BJ (cell line): ENCODE measurements at places on chromosomes 3 and 15.
A peak's percentile ranks its signal among the peaks of the same experiment; 100 is the strongest.

DNA sequence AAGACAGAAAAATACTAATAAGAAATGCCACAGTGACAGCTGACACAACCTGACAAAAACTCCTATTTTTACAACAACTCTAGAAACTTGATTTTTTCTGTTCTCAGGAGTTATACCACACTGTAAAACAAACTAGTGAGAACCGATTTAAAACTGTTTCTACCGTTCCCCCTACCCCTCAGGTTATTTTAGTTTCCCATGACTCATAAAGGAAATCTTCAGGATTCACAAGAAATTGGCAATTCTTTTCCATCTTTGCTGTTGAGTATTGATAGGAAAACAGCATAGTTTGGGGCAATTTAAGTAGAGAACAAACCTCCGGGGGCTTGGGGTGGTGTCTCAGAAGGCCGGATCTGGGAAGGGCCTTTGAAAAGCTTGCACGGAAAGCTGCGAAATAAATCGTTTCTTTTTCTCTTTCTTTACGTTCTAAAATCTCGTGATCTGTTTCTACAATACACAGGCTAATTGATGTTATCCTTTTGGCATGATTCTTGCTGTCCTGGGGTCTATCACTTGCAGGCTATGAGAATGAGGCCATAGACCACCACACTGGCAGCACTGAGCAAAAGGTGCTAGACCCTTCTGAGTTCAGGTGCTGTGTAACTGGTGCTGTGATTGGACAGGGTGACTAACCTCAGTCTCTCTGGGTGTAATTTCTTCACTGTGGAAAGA lies 89.3 kb downstream of the LPP start:
- DNase-seq = no peak

- no peak for DNase-seq
Observed at GRCh38 chr15:74983725-74984231, 11.6 kb upstream of the SCAMP5 start.

GRCh38 chr3:152403632-152404066 lies 134.9 kb downstream of the MBNL1 start:
- no peak for DNase-seq

GRCh38 chr15:24745290-24745689 lies 69.7 kb downstream of the NPAP1 start:
- DNase-seq = no peak

DNA sequence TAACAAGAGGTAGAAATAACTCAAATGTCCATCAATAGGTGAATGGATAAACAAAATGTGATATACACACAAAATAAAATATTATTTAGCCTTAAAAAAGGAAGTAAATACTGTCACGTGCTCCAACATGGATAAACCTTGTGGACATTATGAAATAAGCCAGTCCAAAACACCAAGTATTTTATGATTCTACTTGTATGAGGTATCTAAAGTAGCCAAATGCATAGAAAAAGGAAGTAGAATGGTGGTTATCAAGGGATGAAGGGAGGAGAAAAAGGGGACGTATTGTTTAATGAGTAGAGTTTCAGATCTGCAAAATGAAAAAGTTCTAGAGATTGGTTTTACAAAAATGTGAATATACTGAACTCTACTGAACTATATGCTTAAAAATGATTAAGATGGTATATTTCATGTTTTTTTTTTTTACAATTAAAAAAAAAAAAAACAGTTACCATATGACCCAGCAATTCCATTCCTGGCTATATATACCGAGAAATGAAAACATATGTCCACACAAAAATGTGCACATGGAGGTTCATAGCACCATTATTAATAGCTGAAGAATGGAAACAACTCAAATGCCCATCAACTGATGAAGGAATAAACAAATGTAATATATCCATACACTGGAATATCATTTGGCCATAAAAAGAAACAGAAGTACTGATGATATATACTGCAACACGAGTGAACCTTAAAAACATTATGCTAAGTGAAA lies 29.1 kb upstream of the MAP6D1 start:
- no peak for DNase-seq

GRCh38 chr15:78977091-78977571 lies 32.3 kb upstream of the CTSH start:
- no peak for DNase-seq

GRCh38 chr3:3110749-3111361 lies 681 bp upstream of the IL5RA start:
- DNase-seq = no peak

- no peak for DNase-seq
Observed at GRCh38 chr3:133531981-133532380, 41.5 kb upstream of the CDV3 start.

GRCh38 chr3:51156147-51156546 lies 228.9 kb upstream of the MANF start:
- no peak for DNase-seq

DNA sequence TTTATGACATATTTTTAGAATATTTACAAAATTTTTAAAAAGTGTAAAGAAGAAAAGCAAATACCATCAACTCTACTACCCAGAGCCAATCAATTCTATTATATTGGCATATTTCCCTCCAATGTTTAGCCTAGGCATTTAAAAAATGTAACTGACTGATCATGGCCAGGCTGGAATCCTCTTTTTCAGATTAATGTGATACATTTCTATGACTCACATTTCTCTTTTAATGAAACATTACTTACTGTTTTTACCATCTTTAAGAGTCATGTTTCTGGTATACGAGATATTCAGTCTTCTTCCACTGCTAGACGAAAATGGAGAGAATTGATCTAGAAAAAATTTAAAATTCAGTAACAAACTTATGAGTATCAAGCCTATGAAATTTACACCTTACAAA lies 53.4 kb upstream of the DCUN1D1 start:
- DNase-seq = peak; percentile 21

- DNase-seq = no peak
Observed at GRCh38 chr3:120460181-120460790, 9.5 kb upstream of the FSTL1 start.

DNA sequence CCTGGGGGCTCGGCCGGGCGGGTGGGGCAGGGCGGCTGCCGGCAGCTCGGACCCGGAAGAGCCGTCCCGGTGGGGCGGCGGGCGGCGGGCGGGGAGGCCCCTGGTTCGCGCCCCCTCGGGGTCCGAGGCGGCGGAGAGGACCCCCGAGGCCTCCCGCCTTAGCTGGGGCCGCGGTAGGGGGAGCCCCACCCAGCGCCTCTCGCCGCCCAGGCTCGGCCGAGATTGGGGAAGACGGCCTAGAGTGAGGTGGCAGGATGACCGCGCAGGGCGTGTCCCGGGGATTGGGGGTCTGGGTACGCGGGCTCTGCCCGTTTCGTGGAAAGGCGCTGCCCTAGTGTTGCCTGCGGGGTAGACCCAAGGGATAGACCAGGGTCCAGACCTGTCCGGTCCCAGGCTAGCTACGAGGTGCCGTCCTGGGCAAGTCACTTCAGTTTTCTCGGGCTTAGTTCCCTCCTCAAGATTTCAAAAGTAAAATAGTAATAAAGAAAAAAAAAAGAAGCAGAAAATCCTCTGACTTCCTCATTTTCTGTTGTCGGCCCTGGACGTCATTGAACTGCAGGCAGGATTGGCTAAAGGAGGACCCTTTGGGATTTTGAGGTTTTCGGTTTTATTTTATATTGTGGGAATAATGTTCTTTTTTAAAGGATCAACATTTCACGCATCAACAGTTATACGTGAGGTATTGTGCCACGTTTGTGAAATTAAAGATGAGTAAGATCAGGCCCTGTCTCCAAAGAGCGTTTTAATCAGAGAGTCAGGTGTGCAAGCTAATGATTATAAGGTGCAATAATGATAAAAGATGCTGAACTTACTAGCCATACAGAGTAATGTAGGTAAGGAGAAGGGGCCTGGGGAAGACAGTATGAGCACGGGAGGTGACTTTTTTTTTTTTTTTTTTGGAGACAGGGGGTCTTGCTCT lies 679 bp downstream of the IQGAP1 start:
- no peak for DNase-seq

GRCh38 chr15:68408971-68409370 lies 23.0 kb downstream of the ITGA11 start:
- no peak for DNase-seq

- no peak for DNase-seq
Observed at GRCh38 chr3:147422601-147423536, 13.7 kb downstream of the ZIC1 start.

- DNase-seq = no peak
Observed at GRCh38 chr3:132847849-132848625, 125.8 kb upstream of the NPHP3 start.

- DNase-seq = no peak
Observed at GRCh38 chr15:79440355-79440908, 8.3 kb downstream of the MINAR1 start.

GRCh38 chr3:13621381-13622221 lies 72.7 kb downstream of the FBLN2 start:
- DNase-seq = no peak

DNA sequence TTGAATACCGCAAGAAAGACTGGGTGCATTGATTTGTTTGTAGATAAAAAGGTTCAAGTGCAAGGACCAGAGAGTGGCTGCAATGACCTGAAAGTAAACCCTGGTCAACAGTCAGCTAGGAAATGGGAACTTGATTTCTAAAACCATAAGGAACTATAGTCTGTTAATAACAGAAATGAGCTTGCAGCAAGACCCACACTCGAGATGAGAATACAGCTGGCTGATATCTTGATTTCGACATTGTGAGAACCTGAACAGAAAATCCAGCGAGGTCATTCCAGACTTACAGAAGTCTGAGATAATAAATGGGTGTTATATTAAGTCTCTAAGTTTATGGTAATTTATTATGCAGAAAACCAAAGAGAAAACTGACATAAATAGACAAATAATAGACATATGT lies 177.3 kb downstream of the NFKBIZ start:
- DNase-seq = no peak

DNA sequence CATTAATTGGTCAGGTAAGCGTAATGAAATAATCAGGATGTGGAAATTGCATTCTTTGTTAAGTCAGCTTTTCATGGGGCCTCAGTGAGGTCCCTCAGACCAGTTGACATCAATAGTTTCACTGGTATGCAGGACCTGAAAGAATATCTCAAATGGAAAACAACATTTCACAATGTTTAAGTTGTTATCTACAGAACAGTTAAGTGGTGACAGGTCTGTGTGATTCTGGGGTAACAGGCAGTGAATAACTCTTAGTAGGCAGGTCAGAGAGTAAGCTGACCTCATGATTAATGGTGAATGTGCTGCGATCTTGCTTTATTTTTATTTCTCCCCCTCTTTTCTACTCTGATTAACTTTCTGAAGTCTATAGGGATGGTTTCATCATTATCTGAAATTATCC lies 28.9 kb upstream of the ACP3 start:
- DNase-seq = no peak

DNA sequence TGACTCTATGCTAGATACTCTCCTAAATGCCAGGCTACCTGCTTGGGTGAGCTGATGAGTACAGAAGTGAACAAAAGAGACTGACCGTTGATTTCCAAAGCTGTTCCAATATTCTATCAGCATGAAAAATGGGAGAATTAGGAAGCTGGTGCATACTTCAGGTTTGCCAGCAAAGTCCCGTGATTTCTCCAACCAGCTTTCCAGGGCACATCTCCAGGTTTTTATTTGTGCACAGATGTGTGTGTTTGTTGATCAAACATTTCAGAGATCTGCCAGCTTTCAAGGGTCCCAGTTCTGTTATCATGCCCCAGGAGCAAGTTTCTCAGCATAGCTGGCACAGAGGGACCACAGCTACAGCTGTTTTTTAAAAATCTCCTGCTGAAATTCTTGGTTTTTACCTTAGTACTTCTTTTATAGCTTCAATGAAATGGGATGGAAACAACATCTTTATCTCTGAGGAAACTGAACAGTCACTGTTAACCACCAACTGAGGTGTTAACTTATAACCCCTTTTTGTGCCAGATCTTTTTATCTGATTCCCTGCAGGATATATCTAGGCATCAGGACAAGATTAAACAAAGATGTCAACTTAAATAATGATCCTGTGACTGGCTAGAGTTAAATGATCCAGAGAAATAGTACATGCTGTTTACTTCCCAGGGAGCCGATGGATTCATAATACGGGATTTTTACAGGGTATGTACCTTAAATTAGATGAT lies 380.8 kb downstream of the GRM7 start:
- no peak for DNase-seq

DNA sequence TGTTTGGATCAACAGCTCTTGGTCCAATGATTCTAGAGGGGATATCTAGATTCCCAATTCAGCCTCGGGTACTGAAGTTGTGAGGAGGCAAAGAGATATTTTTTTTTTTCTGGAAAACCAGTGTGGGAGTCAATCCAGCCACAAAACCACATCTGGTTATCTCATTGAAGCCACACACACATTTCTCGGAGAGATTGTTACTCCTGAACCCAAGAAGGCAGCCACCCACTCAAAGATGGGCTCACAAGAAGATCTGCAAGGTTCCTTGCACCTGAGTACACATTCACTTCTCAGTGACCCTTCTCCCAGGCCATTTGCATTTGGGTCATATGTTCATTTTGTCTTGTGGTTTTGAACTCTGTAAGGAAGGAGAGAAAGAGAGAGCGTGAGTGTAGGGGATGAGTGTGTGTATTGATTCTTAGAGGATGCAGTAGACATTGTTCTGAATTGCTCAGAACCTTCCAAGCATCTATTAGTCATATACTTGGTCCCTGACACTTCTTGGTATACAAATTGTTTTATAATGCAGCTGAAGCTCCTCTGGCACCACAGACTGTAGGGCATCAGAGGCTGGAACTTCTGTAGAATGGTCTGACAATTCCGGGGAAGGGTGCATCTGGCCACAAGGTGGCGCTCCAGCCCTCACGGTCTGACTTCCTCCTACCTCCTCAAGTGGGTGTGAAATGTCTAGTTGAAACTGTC lies 39.3 kb upstream of the TRA2B start:
- no peak for DNase-seq

- no peak for DNase-seq
Observed at GRCh38 chr3:20669675-20670074, 483.7 kb upstream of the SGO1 start.

GRCh38 chr3:196121066-196121465 lies 39.2 kb upstream of the TFRC start:
- no peak for DNase-seq

GRCh38 chr15:59838900-59839299 lies 149.8 kb upstream of the BNIP2 start:
- DNase-seq = no peak

DNA sequence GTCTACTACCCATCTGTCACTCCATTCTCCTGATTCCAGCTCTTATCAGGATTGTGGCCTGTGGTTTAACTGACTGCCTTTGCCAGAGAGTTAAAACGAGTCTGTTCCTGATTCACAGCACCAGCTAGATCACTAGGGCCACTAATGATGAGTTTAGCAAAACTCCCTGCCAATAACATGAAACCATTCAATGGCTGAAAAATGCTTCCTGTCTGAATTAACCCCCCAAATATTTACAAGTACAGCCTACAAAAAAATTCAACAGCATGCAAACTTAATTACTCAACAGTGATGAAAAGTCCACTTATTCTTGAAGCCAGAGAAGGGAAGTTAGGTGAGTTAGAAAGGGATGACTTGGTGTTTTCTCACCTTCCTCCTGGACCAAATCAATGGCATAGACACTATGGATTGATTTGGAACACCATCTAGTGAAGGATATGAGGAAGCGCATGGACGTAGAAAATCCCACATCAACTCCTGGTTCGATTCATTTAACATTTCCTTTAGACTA lies 141.4 kb downstream of the TGFBR2 start:
- no peak for DNase-seq
